ENCODE measurements at places on chromosomes 1 and 21.

- DNase-seq: no peak
Observed at GRCh38 chr1:29821605-29822004, 585.3 kb downstream of the PTPRU start.

DNA sequence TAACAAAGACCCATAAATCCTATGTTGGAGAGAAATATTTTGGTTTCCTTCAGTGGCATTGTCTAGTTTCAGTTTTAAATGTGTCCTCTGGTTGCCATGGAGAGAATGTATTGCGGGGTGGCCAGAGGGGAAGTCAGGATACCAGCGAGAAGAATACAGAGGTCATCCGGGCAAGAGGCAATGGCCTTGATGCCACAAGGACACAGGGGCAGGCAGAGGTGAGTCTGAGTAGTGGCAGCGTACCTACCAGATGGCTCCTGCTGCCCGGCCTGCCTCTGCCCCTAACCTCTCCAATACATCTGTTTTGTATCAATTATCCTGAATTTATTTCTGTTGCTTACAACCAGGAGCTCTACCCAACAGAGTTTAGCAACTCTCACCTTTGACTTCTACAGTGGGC is 14.9 kb downstream of the KLHDC7A start:
- no peak for DNase-seq

- DNase-seq: no peak
Observed at GRCh38 chr1:77349275-77349674, 67.5 kb downstream of the AK5 start.

- DNase-seq: no peak
Observed at GRCh38 chr1:210124736-210125135, 107.9 kb upstream of the SERTAD4 start.

Measured in inflammatory macrophage treated with lipopolysaccharide for 1 hour (primary cell).